ENCODE measurements at places on chromosomes 7 and 10. TPM values are rescaled to one million over a fixed set of nuclear protein-coding genes. Genes with fewer than 3 reads are reported as not detected.

DNA sequence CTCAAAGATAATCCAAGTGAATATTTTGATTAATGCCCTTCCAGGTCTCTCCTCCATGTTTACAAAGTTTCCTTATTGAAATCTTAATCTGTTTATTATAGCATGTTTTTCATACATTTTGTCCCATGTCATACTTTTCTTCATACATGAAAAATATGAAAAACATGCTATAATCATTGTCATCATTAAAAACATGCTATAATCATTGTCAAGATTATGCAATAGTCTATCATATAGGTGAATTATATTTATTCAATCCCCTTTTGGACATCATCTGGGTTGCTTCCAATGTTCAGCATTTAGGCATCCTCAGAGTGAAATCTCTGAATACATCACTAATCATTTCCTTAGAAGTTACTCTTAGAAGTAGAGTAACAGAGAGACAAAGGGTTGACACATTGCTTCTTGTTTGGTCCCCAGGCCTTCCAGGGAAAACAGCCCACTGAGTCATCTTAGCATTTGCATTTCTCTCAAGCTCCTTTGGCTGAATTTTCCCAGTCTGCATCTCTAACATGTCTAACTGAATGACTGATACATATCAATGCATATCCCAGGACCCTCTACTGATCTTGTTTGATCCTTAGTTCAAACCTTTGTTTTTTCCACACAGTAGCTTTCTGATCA is 87.0 kb downstream of the SGMS1 start:
- DNase-seq: no peak

GRCh38 chr10:129057856-129058663 is 409.0 kb upstream of the MGMT start:
- DNase-seq: peak; percentile 23

GRCh38 chr10:31010062-31010461 is 21.6 kb downstream of the ZNF438 start:
- DNase-seq: no peak

GRCh38 chr7:108589199-108589598 is 19.5 kb downstream of the DNAJB9 start:
- DNase-seq: no peak

GRCh38 chr7:119514326-119514725 is 758.6 kb upstream of the KCND2 start:
- no peak for DNase-seq

GRCh38 chr10:60230892-60231291 is 158.8 kb downstream of the ANK3 start:
- DNase-seq: no peak

DNA sequence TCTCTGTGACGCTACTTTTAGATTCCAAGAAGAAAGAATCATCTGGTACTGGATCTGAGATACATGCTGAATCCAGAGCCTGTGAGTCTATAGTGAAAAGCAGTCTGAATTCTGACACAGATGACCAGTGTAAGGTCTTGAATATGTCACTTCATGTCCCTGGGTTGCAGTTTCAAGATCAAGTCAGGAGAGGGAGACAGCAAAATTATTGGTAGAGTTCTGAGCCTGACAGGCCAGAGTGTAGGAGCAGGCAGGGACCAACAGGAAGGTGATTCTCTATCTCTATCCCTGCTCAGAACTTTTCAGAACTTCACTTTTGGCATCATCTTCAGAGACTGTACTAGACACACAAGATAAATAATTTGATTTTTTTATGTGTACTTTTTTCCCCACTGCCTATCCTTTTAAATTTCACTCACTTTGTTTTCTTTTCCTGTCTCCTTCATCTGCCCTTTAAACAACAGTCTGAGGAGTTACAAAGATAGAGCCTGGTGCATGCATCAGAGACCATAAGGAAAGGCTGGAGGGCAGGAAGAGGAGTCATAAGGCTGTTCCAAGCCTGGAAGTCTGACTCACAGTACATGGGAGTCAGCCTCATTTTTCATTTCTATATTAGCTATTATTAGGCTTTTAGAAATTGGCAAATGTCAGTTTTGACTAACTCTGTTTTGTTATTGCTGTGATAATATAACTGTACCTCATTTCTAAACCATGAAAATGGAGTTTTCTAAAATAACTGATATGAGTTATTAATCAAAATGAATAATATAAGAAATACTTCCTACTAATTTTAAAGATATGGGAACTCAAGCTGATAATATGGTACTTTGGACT is 120.2 kb upstream of the TMEM229A start:
- no peak for DNase-seq

- peak; percentile 83 for DNase-seq
These were observed 63.7 kb upstream of the WAPL start for GRCh38 chr10:86585037-86585929.

GRCh38 chr10:103560886-103561285 is 67.4 kb downstream of the NEURL1 start:
- no peak for DNase-seq

GRCh38 chr10:14545827-14546226 is 215.1 kb upstream of the FRMD4A start:
- no peak for DNase-seq

DNA sequence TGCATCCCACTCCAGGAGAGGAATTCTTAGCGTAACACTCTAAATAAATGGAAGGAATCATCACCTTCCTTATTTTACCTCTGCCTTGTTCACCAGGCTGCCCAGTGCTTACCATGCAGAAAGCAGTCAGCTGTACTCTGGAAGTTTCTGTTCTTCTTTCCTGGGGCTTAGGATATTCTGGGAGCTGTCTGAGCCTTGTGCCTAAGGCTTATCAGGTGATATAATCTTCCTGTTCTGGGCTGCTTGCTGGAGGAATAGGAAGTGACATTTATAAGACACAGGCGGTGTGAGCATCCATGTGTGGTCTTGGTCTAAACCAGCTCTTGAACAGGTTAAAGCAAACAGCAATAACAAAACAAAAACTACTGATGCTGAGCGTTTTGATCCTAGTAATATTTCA is 13.5 kb downstream of the KCTD7 start:
- no peak for DNase-seq

DNA sequence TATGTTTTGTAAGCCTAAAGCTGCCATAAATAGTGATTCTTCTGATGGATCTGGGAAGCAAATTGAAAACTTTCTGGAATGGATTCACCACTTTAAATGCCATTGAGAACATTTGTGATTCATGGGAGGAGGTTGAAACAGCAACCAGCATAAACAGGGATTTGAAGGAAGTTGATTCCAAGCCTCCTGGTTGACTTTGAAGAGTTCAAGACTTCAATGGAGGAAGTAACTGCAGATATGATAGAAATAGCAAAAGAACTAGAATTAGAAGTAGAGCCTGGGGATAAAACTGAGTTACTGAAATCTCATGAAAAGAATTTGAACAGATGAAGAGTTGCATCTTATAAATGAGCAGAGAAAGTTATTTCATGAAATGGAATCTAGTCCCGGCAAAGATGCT is 99.2 kb downstream of the LRRC4 start:
- DNase-seq: no peak

- no peak for DNase-seq
These were observed 163.1 kb downstream of the PRKCQ start for GRCh38 chr10:6416892-6417512.

DNA sequence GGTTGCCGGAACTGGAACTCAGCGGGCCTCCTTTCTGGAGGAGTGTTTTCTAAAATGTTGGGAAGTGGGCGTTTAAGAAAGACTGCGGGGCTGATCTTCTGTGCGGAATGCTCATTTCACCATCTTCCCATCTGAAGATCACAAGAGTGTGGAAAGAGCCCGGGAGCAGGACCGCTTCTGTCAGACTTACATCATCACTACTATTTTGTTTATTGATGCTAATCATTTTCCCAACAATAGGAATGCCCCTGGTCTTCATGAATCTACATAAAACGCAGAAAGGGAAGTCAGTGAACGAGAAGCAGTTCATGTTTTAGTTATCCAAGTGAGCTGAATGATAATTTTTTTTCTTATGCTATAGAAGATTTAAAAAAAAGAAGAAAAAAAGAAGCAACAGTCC is 447.8 kb upstream of the MKI67 start:
- DNase-seq: no peak

DNA sequence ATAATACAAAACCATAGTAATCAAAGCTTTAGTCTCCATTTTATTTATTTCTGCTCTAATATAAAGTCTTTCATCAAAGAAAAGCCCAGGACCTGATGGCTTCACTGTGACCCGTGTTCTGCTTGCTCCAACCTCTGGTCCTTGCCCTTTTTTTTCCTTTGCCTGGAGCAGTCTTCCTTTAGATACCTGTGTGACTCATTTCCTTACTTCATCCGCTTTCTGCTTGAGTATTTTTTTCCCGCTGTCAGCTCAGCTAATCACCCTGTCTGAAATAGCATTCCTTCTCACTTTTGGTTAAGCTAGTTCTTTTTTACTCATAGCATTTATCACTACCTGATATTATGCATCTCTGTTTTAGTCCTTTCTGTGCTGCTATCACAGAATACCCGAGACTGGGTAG is 194.8 kb downstream of the ABCA13 start:
- no peak for DNase-seq

GRCh38 chr10:86162036-86162435 is 204.6 kb downstream of the GRID1 start:
- DNase-seq: no peak

GRCh38 chr10:104028146-104028545 is 57.5 kb downstream of the COL17A1 start:
- no peak for DNase-seq

DNA sequence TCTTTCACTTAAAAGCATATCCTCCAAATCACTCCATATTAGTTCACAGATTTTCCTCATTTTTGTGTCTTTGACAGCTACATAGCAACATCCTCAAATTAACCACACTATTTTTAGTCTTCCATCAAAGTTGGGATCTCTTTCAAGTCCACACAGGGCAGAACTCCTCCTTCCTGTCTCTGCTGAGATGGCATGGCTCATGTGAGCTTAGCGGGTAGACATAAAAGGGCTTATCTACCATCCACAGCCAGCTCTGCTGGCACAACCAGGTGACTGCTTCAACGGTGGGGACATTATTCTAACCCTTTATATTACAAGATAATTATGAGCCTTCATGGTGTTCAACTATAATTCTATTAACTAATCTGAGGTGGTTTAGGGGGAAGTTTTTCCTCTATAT is 35.5 kb downstream of the ICA1 start:
- DNase-seq: no peak

GRCh38 chr7:114823290-114823689 is 98.6 kb upstream of the MDFIC start:
- DNase-seq: no peak

DNA sequence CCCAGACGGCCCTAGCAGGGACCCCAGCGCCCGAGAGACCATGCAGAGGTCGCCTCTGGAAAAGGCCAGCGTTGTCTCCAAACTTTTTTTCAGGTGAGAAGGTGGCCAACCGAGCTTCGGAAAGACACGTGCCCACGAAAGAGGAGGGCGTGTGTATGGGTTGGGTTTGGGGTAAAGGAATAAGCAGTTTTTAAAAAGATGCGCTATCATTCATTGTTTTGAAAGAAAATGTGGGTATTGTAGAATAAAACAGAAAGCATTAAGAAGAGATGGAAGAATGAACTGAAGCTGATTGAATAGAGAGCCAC is 184 bp downstream of the CFTR start:
- no peak for DNase-seq

DNA sequence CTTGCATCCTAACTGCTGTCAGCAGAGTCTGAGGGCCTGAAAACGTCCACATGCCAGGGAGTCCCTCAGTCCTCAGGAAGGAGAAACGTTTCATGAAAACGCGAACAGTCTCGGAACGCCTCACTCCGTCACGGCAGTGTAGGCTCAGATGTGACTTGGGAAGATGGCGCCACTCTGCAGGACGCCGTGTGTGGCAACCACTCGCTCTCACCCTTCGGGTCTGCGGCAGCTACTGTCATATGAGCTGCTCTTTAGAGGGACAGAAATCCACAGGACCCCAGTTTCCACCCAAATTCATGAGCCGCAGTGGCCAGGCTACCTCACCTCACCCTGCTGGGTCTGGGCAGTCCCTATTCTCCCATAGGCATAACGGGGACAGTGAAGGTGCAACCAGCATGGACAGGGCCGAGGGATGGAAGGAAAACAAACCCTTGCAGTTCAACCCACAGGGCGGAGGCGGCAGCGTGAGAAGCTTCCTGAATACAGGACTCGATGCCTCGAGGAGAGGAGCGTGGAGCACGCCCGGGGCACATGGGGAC is 438.3 kb downstream of the DNAJB6 start:
- DNase-seq: no peak

- no peak for DNase-seq
These were observed 172.5 kb downstream of the IPMK start for GRCh38 chr10:58094985-58095718.

The RAB19 gene
- total RNA-seq: 5.0 TPM

The GIMAP5 gene
- 115 TPM for total RNA-seq

The LRRC18 gene
- total RNA-seq: not detected

The GATA3 gene
- 5.7 TPM for total RNA-seq

The CTNNA3 gene
- total RNA-seq: 0.30 TPM

The SLC13A1 gene
- not detected for total RNA-seq

The FOXL3 gene
- total RNA-seq: not detected

The ADRA2A gene
- total RNA-seq: not detected

The HMX3 gene
- total RNA-seq: 0.20 TPM

The TAS2R4 gene
- total RNA-seq: 1.0 TPM

The HMX2 gene
- total RNA-seq: 0.18 TPM

The NRCAM gene
- 0.80 TPM for total RNA-seq

The CYP3A7 gene
- total RNA-seq: not detected

The GTF2IRD2 gene
- total RNA-seq: 1.1 TPM

The ZRANB1 gene
- 10.4 TPM for total RNA-seq

The HYAL4 gene
- total RNA-seq: not detected

The CD36 gene
- total RNA-seq: not detected

The GSTK1 gene
- 238 TPM for total RNA-seq

The MRC1 gene
- total RNA-seq: not detected

The STX1A gene
- 14.0 TPM for total RNA-seq
